ENCODE measurements at places on chromosomes 3 and 15.

DNA sequence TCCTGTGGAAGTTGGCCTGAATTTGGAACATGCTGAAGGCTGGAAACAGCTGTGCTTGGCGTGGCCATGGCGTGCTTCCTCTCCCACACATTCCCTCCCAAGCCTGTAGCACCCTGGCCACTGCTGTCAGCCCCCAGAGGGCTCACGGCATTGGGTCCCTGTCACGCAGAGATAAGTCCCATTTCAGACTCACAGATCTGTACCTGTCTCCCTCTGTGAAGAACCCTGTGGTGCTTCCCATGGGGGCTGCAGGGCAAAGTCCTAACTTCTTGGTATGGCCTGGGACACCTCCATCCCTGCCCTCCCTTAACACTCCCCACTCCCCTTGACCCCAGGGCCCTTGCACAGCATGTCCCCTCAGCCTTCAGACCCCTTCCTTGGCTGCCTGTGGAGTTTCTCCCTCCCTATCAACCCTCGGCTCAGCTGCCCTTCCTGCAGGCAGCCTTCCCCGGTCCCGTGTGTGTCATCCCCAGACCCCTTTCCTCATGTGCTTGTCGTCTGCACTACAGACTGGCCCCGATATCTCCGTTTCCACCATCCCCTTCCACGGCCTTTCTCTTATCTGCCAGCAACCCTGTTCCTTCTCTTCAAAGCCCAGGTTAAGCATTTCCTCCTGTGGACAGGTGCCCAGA, 28.6 kb downstream of the ABTB1 start:
- no peak for DNase-seq
- peaks cover 3% of the 10 kb centered on the region for H3K4me1 ChIP-seq
- H3K4me3 ChIP-seq: no peak overlapping the region

DNA sequence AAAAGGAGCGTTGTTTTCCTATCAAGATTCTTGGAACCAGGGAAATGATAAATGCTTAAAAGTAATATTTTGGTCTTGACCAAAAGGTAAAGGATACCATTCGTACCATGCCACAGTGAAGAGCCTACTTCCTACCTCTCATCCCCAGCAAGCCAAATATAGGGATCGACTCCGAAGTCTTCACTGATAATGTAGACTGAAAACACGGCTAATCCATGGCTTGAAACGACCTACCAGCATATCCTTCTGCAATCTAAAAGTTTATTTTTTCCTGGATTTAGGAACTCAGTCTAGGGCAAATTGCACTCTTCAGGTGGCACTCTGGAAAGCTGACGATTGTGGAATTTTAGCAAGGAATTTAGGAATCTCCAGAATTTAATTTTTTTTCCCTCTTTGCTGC, 1.9 kb upstream of the SEMA6D start:
- no peaks in the 10 kb centered on the region for H3K36me3 ChIP-seq
- no peak overlapping the region for H3K27ac ChIP-seq
- H3K4me3 ChIP-seq: no peak overlapping the region
- H3K4me1 ChIP-seq: no peaks in the 10 kb centered on the region
- H3K27me3 ChIP-seq: peaks cover 41% of the 10 kb centered on the region

DNA sequence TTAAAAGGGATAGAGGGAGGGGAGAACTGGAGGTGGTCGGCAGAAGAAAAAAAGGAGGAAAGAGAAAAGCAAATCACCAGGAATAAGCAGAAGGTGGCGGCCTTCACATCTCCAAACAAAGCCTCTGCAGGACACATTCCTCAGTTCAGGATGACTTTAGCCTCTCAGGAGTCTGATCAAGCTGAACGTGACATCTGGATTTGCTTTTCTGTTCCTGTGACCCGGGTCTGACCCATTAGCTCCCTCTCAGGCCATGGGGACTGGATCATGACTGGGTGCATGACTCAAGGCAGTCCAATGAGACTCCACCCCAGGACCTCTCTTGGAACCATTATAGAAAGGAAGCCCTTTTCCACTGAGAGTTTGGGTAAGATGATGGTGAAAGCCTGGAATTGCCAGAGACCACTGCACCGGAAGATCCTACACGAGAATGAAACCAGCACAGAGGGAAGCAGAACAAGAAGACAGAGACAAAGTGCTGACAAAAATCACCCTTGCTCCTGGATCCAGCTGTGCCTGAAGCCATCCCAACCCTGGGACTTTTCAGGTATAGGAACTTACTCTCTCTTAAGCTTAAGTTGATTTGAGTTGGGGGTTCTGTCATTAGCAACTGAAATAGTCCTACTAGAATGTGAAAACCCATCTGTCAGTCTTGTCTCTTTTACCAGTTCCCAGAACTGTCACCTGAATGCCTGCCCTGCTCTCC, 45.4 kb upstream of the RAD18 start:
- H3K4me1 ChIP-seq: peaks cover 7% of the 10 kb centered on the region
- no peak overlapping the region for H3K27ac ChIP-seq
- peaks cover 2% of the 10 kb centered on the region for H3K27me3 ChIP-seq

DNA sequence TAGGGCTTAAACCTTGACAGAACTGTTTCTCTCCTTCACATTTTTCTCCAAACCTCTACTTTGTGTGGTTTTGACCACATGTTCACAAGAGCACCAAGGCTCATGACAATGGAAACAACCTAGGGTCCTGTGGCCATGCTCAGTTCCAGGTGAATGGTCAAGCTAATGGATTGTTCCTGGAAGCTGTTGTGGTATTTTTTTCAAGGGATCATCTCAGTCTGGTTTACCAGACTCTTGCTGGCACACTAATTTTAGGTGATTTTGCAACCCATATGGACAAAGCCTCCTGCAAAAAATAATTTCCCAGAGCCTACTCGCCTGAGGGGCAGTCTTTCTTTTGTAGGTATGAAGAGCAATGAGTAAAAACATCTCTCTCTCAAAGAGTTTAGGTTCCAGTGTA, 67.2 kb downstream of the LSAMP start:
- H3K4me3 ChIP-seq: no peak overlapping the region
- DNase-seq: no peak
- H3K27ac ChIP-seq: no peak overlapping the region
- no peaks in the 10 kb centered on the region for H3K4me1 ChIP-seq

DNA sequence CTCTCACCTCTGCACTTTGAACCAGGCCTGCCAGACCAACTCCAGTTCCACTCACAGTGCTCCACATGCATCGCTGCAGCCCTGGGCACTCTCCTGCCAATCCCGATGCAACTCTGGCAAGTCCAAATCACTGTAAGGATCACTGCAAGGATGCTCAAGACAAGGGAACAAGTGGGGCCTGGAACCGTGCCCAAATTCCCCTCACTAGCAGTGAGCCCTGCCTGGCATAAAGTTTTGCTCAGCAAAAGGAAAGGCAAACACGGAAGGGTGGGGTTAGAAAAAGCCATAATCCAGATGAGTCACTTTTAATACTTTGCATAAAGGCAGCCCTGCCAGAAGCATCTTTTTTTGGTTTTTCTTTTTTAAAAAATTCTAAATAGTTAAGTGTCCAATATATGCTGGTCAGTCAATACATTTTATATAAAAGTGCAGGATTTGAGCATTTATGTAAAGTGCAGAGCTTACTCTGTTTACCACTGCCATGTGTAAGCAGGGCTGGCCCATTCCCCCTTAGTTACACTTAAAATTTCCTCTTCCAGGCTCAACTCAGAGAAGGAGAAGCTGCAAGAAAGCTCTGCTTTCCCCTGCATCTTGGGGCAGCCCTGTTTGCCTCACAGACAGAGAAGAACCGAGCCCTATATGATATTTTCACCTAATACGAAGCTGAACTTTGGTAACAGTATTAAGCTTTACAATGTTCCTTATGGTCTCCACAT, 102.2 kb downstream of the CD47 start:
- peaks cover 2% of the 10 kb centered on the region for H3K36me3 ChIP-seq
- no peak overlapping the region for H3K27ac ChIP-seq
- peak; percentile 59 for DNase-seq

DNA sequence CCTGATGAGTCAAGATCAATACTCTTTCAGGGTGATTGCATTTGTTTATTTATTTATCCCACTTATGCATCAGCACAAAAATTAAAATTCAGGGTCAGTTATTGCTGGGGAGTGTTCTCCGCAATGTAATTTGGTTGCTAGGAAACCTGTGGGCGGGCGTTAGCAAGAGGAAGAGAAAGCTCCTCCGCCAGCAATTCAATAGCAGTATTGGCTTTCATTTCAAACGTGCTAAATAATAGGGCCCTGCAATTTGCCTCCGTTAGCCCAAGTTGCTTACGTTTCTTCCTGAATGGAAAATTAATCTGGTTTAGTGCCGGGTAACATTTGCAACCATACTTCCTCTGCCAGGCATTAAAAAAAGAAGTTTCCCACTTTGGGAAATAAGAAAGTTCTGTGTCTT, 35.5 kb upstream of the PLCL2 start:
- peaks cover 2% of the 10 kb centered on the region for H3K36me3 ChIP-seq
- peaks cover 2% of the 10 kb centered on the region for H3K27me3 ChIP-seq
- peak overlapping the region; percentile 53 for H3K27ac ChIP-seq
- H3K4me1 ChIP-seq: peaks cover 24% of the 10 kb centered on the region
- H3K4me3 ChIP-seq: peak overlapping the region; percentile 65

GRCh38 chr3:151835751-151836525, 22.0 kb downstream of the AADAC start:
- no peaks in the 10 kb centered on the region for H3K36me3 ChIP-seq
- no peak for DNase-seq
- H3K27me3 ChIP-seq: peaks cover 37% of the 10 kb centered on the region
- H3K4me1 ChIP-seq: no peaks in the 10 kb centered on the region

DNA sequence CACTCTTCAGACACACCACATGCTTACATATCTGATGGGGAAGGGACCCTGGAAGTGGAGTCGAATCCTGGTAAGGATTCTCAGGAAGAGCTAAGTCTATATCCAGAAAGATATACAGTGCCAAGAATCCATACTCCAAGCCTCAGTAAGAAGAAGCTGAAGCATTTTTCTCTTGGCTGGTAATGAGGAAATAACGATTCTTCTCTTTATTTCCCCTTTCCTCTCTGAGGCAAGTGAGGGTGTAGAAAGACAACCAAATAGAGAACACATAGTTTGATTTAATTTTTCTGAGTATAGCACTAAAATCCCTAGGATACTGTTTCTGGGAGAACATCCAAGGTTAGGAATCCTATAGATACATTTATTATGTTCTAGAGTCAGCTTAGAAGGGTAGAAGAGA, 857.3 kb downstream of the TUSC7 start:
- H3K27ac ChIP-seq: no peak overlapping the region
- H3K27me3 ChIP-seq: no peaks in the 10 kb centered on the region
- no peaks in the 10 kb centered on the region for H3K36me3 ChIP-seq
- H3K4me1 ChIP-seq: no peaks in the 10 kb centered on the region

DNA sequence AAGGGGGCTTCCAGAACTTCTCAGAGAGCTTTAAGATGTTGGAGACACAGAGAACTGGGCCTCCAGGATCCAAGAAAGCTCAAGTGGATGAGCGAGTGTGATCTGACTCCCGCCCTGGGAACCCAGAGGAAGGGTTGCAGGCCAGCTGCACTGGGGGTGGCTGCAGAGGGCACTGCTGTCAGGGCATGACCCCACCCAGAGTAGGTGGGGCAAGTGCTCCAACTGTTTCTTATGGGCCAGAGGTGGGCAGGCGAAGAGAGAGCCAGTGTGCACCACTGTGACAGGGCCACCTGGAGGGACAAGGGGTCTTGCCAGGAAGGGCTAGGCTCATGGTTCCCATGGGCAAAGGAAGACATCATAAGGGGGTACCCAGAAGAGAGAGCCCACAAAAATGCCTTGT, 48.8 kb downstream of the EXOG start:
- no peak overlapping the region for H3K4me3 ChIP-seq
- H3K4me1 ChIP-seq: no peaks in the 10 kb centered on the region
- H3K27me3 ChIP-seq: peaks cover 2% of the 10 kb centered on the region
- H3K36me3 ChIP-seq: no peaks in the 10 kb centered on the region
- no peak for DNase-seq

DNA sequence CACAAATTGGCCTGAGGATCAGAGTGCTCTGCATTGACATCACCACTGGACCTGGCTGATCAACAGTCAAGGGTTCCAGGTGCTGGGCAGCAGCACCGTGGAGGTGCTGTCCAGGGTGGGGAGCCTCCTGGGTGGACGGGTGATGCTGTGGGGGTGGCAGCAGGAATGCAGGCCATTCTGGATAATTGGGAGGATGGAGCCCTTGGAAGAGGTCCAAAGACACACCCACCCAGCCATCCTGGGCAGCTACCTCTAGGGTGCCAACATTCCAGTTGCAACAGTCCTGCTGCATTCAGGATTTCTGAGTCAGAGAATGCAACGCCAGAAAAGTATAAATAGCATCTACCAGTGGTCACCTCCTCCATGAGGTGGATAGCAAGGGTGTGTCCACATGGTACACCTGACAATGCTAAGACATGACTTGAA, 26.8 kb downstream of the STARD5 start:
- H3K4me1 ChIP-seq: peaks cover 75% of the 10 kb centered on the region
- H3K4me3 ChIP-seq: peak overlapping the region; percentile 94
- H3K27me3 ChIP-seq: no peaks in the 10 kb centered on the region
- H3K27ac ChIP-seq: peak overlapping the region; percentile 95
- DNase-seq: no peak

- H3K27me3 ChIP-seq: no peaks in the 10 kb centered on the region
- H3K4me1 ChIP-seq: no peaks in the 10 kb centered on the region
- H3K36me3 ChIP-seq: no peaks in the 10 kb centered on the region
- DNase-seq: no peak
- H3K4me3 ChIP-seq: no peak overlapping the region
- no peak overlapping the region for H3K27ac ChIP-seq
Observed at GRCh38 chr3:175619369-175619768, 760.2 kb downstream of the NAALADL2 start.

DNA sequence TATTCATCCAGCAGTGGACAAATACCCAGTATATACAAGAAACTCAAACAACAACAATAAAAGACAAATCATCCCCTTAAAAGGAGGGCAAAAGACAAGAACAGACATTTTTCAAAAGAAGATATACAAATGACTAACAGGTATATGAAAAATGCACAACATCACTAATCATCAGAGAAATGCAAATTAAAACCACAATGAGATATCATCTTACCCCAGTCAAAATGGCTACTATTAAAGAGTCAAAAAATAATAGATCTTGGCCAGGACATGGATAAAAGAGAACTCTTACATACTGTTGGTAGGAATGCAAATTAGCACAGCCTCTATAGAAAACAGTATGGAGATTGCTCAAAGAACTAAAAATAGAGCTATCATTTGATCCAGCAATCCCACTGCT, 16.9 kb downstream of the DHX36 start:
- H3K4me1 ChIP-seq: peaks cover 12% of the 10 kb centered on the region
- H3K4me3 ChIP-seq: no peak overlapping the region
- H3K36me3 ChIP-seq: peaks cover 60% of the 10 kb centered on the region
- no peaks in the 10 kb centered on the region for H3K27me3 ChIP-seq
- no peak for DNase-seq
- H3K27ac ChIP-seq: peak overlapping the region; percentile 40

Measured in activated CD4-positive, alpha-beta T cell treated with anti-CD3 and anti-CD28 coated beads, Interleukin-2, amount 10 ng/mL, durations not matched to agents 24 days and 14 days (primary cell).